ENCODE measurements at places on chromosomes 6 and 20.

- peaks cover 8% of the 10 kb centered on the region for H3K27me3 ChIP-seq
- no peak overlapping the region for H3K4me3 ChIP-seq
- no peak for DNase-seq
- peaks cover 6% of the 10 kb centered on the region for H3K4me1 ChIP-seq
Observed at GRCh38 chr20:19780261-19780660, 22.2 kb downstream of the RIN2 start.

DNA sequence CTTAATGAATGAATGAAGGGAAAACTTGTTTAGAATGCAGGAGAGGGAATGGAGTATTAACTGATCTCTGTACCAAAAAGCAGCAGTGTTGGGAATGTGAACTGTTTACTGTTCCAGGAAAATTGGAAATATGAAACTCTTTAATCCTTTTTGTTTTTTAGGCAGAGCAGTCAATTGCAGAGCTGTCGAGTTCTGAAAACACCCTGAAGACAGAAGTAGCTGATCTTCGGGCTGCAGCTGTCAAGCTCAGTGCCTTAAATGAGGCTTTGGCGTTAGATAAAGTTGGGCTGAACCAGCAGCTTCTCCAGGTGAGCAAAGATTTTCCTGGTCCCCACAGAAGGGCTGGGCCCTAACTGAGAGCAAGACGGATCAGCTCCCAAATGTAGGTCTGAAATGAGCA, 20.9 kb downstream of the CEP250 start:
- no peak overlapping the region for H3K27ac ChIP-seq
- no peaks in the 10 kb centered on the region for H3K27me3 ChIP-seq
- peaks cover 1% of the 10 kb centered on the region for H3K4me1 ChIP-seq

GRCh38 chr6:118488631-118489030, 59.5 kb upstream of the PLN start:
- no peak overlapping the region for H3K27ac ChIP-seq
- no peak for DNase-seq
- H3K27me3 ChIP-seq = no peaks in the 10 kb centered on the region
- H3K36me3 ChIP-seq = peaks cover 72% of the 10 kb centered on the region

DNA sequence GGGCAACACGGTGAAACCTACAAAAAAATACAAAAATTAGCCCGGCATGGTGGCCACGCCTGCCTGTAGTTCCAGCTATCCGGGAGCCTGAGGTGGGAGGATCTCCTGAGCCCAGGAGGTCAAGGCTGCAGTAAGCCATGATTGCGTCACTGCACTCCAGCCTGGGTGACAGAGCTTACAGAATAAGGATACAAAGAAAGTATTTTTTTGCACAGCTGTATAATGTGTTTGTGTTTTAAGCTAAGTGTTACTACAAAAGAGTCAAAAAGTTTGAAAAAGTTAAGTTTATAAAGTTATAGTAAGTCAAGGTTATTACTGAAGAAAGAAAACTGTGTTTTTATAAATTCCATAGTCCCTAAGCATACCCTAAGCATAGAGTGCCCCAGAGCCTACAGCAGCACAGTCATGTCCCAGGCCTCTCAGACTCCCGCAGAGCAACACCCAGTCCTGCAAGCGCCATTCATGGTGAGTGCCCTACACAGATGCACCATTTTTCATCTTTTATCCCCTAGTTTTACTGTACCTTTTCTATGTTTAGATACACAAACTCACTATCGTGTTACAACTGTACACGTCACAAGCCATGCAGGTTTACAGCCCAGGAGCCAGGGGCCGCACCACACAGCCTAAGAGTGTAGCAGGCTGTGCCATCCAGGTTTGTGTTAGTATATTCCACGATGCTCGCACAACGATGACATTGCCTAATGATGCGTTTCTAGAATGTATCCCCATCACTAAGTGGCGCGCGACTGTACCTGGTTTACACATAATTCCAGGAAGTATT, 22.4 kb downstream of the TAF4 start:
- DNase-seq = no peak
- H3K36me3 ChIP-seq = peaks cover 2% of the 10 kb centered on the region
- peaks cover 10% of the 10 kb centered on the region for H3K4me1 ChIP-seq
- no peaks in the 10 kb centered on the region for H3K27me3 ChIP-seq

DNA sequence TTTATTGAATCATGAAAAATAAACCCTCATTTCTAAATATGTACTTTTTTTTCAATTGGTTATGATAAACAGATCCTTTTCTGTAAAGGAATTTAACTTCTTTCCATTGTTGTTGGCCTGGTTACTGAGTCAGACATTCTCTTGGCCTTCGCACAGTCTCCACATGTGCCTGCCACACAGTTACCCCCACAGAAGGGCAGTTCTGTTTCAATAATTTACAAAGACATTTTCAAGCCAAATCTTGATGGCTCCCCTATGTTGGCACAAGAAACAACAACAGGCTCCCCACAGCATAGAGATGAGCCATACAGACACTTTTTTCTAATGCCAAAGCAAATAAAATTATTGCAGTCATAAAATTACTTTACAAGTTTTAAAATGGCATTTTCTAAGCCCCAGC, 55.6 kb upstream of the BEND6 start:
- peaks cover 14% of the 10 kb centered on the region for H3K27me3 ChIP-seq
- no peaks in the 10 kb centered on the region for H3K36me3 ChIP-seq
- no peak overlapping the region for H3K4me3 ChIP-seq
- H3K27ac ChIP-seq = no peak overlapping the region

DNA sequence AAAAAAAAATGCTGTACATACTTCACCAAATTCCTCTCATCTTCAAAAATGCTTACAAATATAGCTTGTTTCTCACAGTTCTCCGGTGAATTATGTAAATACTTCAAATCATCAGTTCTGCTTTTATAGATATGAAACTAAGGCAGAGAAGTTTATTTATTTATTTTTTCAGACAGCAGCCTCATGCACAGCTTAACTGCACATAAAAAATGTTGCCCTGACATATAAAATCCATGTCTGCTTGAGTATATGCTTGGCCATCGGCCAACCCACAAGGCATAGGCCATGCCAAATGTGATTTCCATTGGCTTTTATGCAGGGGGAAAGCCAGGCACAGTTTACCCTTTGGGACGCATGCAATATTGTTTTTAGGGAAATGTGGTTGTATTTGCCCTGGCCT, 57.3 kb upstream of the PHACTR2 start:
- H3K36me3 ChIP-seq = peaks cover 3% of the 10 kb centered on the region
- H3K4me3 ChIP-seq = no peak overlapping the region
- H3K27ac ChIP-seq = no peak overlapping the region

DNA sequence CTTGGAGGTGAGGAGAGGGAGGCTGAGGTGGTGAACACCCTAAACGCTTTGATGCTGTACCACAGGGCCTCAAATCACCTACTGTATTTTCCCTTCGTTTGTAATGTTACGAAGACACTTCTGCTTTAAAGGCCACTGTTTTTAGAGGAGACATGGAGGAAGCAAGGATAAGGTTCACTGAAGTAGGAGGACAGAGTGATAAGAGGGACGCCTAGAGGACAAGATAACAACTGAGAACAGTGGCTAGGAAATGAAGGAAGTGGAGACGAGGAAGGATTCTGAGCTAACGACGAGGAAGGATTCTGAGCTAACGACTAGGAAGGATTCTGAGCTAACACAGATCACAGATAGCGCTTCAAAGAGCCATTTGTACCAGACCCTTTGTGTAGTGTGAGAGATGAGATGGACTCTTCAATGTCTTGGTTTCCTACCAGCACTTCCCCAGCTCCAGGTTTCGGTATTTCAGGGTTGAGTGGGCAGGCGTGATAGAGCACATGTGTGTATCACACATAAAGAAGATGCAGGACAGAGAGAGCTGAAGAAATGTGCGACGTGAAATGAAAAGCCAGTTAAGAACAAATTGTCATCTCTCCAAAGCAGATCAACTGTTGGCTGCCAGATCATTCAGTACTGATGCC, 7.5 kb downstream of the SF3B5 start:
- DNase-seq = no peak
- H3K27me3 ChIP-seq = no peaks in the 10 kb centered on the region
- H3K4me3 ChIP-seq = no peak overlapping the region
- H3K27ac ChIP-seq = no peak overlapping the region
- H3K4me1 ChIP-seq = no peaks in the 10 kb centered on the region

DNA sequence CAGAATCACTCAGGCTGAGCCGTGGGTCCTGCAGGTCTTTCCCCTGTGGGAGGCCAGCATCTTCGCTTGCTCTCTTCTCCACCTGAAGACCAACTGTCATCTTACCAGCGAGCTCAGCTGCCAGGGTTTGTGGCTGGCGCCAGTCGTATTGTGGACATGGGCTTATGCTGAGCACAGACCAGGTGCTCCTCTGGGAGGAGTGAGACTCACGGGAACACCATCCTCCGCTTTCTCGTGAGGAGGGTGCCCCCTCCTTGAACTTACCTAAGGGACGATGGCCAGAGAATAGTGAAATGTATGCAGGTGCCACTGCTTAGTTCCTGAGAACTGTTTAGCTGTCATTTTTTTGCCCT, 17.1 kb downstream of the WRNIP1 start:
- H3K4me3 ChIP-seq = no peak overlapping the region
- H3K4me1 ChIP-seq = peaks cover 9% of the 10 kb centered on the region
- no peaks in the 10 kb centered on the region for H3K27me3 ChIP-seq
- peaks cover 30% of the 10 kb centered on the region for H3K36me3 ChIP-seq

DNA sequence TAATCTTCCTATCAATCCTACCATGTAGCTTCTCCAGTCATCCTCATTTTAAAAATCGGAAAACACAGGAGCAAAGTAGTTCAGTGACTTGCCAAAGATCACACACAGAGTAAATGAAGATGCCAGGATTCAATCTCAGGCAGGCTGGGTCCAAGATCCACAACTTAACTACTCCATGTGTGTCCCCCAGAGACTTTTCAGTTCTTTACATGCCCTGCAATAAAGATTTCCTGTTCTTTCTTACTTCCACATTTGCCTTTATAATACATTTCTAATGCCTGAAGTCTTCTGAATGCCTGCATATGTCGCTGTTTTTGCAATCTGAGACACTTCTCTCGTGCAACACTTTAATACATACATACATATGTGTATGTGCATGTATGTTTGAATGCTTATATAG, 121.7 kb upstream of the MARCKS start:
- H3K36me3 ChIP-seq = no peaks in the 10 kb centered on the region
- no peaks in the 10 kb centered on the region for H3K27me3 ChIP-seq
- DNase-seq = no peak
- no peak overlapping the region for H3K4me3 ChIP-seq

GRCh38 chr6:157645201-157645795, 177.7 kb upstream of the SNX9 start:
- H3K27me3 ChIP-seq = peaks cover 9% of the 10 kb centered on the region

DNA sequence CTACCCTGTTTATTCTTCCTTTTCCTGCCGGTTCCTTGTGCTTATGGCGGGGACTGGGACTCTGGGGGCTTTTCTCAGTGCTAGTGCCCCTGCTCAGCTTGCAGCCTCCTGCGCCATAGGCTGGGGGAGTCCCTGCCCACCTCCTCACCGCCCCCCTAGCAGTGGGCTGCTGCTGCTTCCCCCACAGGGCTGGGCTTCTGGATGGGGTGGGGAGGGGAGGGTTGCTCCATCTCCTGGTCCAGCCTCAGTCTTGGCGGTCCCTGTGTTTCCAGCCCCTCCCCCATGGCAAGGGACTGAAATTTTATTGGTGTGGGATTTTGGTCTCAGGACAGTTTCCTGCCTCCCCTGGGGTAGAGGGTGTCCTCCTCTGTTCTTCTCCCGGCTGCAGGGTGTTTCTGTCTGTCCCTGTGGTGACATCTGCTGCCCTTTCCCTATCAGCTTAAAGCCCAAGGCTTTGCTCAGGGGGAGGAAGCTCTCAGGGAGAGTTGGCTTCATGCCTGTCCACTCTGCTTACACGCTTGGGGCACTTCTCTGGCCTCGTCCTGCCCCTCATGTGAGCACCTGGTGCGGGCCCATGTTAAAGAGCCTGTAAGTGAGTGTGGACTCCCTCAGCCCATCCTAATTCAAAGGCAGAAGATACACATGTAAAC, 100.6 kb downstream of the HIVEP1 start:
- H3K36me3 ChIP-seq = peaks cover 50% of the 10 kb centered on the region
- DNase-seq = no peak
- peak overlapping the region; percentile 62 for H3K27ac ChIP-seq
- H3K27me3 ChIP-seq = no peaks in the 10 kb centered on the region

DNA sequence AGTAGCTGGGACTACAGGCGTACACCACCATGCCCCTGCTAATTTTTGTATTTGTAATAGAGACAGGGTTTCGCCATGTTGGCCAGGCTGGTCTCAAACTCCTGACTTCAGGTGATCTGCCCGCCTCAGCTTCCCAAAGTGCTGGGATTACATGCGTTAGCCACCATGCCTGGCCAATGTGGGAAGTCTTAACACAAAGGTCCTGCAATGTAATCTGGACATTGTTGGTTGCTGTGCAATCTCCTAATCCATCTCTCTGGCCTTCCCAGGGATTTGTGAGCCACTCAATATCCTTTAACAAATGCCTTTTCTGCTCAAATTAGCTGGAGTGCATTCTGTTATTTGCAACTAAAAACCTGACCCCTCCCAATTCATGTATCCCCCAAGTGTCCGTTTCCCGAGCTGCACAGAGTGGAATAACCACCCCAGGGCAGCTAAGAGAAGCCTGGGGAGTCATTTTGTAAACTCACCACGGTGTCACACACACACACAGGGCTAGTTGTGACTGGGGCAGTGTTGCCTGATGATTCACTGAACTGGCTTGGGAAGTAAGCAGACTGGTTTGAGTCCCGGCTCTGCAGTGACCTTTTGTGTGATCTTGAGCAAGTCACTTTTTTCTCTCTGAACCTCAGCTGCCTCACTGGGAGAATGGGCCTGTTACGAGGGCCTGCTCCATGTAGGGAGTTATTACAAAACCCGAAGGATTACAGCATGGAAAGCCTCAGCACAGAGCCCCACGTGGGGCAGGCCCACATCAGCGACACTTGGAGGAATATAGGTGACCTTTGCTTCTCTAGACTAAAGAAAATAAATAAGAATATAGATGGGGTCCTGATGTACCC, 152.3 kb downstream of the ZMYND8 start:
- no peak for DNase-seq
- peaks cover 7% of the 10 kb centered on the region for H3K4me1 ChIP-seq
- H3K27me3 ChIP-seq = peaks cover 2% of the 10 kb centered on the region

DNA sequence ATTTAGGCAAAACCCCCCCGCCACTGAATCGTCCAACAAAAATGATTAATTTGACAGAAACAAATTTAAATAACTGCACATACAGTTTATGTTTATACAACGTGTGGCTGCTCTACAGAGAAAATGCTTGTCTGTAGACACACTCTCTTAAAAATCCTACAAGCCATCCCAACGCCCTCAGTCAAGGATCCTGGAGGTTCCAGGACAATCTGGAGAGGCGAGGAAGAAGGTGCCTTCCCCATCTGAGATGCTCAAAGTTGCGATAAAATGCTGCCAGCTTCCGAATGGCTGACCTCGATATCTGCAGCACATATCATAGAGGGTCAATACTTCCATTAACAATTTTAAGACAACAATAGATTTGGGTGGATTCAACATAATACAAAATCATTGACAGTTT, 25.3 kb downstream of the ZNF217 start:
- H3K36me3 ChIP-seq = peaks cover 50% of the 10 kb centered on the region
- H3K27me3 ChIP-seq = no peaks in the 10 kb centered on the region
- H3K4me1 ChIP-seq = peaks cover 45% of the 10 kb centered on the region
- H3K27ac ChIP-seq = no peak overlapping the region

- H3K36me3 ChIP-seq = peaks cover 1% of the 10 kb centered on the region
- no peaks in the 10 kb centered on the region for H3K4me1 ChIP-seq
- H3K4me3 ChIP-seq = no peak overlapping the region
- DNase-seq = no peak
- H3K27ac ChIP-seq = no peak overlapping the region
Observed at GRCh38 chr6:29990931-29991330, 48.6 kb downstream of the HLA-A start.
